ENCODE measurements at places on chromosomes 7 and 10.

DNA sequence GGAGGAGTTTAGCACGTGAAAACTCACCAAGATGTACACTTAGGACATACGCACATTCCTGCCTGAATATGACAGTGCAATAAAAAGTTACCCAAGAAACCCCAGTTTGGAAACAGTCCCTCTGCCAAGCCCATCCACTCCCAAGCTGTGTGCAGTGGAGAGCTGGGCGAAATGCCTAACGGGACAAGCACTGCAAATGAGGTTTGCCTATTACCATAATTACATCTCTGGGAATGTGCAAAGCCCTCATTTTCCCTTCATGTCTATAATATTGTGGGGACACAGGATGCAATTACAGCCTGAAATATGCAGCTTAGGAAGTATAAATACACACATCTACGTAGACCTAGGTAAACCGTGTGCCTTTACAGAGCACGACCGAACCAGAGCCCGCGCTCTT lies 117.5 kb downstream of the PLXNA4 start:
- no peak for DNase-seq

- DNase-seq, result no peak
These were observed 316.7 kb downstream of the LRRTM3 start for GRCh38 chr10:67242528-67242927.

- no peak for DNase-seq
These were observed 28.7 kb downstream of the ICA1 start for GRCh38 chr7:8232999-8233847.

GRCh38 chr7:108846471-108846870 lies 276.8 kb downstream of the DNAJB9 start:
- no peak for DNase-seq

DNA sequence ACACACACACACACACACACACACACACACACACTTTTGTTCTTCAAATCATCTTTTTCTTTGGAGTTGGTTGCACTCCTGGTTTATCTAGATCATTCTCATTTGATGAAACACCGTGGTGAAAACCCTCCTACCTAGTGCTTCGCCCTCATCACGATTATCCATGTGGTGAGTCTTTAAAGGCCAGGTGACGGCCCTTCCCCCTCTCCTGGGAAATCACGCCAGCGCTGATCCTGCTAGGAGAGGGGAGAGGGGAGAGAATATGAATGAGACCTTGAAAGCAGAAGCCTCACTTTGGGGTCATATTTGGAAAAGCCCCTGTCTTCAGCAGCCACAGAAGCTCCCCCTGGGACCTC lies 103.9 kb upstream of the LRRC4 start:
- no peak for DNase-seq

DNA sequence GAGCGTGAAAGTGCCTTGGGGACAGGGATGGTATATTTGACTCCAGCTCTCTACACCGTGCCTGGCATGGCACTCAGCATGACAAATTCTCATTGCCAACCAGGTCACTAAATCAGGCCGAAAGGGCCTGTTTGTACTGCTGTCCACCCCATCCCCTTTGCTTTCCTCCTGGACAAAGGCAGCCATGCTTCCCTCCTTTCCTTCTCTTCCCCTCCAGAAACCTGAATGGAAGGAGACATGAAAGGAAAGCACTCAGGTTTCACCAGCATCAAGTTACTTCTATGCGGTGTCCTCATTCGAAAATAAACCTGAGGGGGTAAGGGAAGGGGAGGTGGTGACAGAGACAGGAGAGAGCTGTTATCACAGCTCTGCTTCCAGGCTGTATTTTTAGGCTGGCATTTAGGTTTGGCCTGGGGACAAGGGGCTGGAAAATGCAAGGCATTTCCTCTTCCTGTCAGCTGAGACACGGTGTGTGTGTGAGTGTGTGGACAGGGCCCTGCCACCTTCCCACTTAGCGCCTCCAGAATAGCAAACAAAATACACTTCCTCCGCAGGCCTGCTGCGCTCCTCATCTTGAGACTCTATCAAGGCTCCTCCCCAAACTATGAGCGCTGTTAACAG lies 79.9 kb upstream of the COL13A1 start:
- DNase-seq, result peak; percentile 50

GRCh38 chr7:158759749-158760444 lies 55.3 kb upstream of the NCAPG2 start:
- DNase-seq, result no peak

- DNase-seq, result no peak
These were observed 139.1 kb downstream of the WNT2 start for GRCh38 chr7:117183729-117184128.

DNA sequence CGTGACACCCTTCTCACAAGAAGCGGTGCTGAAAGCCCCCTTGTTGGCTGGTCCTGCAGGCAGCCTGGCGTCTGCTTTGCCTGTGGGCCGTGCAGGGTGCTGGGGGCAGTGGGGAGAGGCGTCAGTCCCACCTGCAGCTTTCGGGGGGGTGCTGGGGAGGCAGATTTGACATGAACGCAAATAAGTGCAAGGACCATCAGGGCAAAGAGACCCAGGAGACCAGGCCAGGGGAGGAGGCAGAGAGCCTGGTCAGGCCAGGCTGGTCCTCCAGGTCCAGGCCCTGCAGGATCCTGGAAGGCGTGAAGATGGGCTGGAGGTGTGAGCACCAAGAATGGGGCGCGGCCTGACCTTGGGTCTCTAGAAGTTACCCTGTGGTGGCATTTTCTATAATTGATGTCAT lies 81.6 kb downstream of the MGMT start:
- DNase-seq, result no peak

GRCh38 chr10:49744924-49745605 lies 17.1 kb downstream of the OGDHL start:
- no peak for DNase-seq

- no peak for DNase-seq
These were observed 10.6 kb downstream of the ZFAND2A start for GRCh38 chr7:1149351-1149794.

GRCh38 chr7:157874870-157875229 lies 538.0 kb downstream of the DNAJB6 start:
- DNase-seq, result no peak

GRCh38 chr7:26508481-26508880 lies 216.8 kb downstream of the SNX10 start:
- DNase-seq, result peak; percentile 61

GRCh38 chr10:52526251-52526823 lies 212.3 kb downstream of the DKK1 start:
- no peak for DNase-seq

DNA sequence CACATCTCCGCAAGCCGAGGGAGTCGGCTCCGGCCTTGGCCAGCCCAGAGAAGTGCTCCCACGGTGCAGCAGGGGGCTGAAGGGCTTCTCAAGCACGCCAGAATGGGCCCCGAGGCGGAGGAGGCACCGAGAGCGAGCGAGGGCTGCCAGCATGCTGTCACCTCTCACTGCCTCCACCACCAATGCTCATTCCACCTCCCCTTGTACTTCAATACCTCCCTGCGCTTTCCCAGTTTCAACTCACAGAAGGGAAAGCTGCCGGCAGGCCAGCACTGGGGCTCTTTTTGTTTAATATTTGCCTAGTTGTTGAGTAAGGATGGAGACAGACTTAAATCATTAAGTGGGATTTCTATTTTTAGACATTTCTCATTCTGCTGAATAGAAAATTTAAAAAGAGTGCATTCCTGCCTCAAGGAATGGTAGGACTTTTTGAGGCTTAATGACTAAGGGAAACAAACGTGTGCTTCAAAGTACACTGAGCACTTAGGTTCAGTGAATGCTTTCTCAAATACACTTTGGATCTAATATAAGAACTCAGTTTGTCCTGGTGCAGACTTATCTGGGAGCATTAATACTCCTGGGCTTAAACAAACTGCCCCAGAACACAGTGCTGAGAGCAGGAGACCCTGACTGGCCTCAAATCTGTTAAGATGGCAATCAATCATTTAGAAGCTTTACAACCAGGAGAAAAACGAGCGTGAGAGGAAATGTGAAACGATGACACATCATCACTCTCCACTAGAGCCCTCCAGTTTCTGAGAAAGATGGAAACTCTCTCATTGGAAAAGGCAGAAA lies 131.2 kb downstream of the RALA start:
- no peak for DNase-seq

- DNase-seq, result no peak
These were observed 80.8 kb downstream of the FOXL3 start for GRCh38 chr7:370775-371118.

DNA sequence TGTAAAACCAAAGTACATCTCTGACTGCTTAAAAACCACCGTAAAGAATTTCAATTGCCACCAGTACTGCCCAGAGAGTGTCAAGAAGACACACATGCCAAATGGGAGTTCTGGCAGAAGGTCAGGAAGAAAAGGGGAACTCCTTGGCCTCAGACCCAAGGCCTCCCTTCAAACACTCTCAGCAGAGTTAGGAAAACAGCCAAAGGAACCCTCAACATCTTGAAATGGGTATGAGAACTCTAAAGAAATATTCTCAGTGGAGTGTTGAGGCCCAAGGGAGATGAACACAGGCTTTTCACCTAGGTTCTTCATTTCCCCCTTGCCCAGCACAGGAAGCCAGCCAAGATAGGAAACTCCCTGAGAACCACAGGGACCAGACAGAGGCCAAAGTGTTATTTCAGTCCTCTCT lies 96.1 kb upstream of the ASAH2 start:
- DNase-seq, result no peak

DNA sequence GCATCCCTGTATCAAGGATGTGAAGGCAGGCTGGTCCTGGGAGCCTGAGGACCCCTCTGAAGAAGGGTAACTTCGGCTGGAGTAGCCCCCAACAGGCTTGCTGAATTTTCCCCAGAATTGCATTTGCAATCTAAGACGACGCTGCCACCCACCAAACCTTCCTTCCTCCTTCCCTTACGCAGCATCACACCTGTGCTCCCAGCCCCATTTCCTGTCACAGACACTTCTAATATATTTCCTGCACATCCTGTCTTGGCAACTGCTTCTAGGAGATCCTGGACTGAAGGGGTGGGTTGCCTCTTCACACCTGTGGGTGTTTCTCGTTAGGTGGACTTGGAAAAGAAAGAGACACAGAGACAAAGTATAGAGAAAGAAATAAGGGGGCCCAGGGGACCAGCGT lies 9.4 kb upstream of the PGAM1 start:
- DNase-seq, result no peak

DNA sequence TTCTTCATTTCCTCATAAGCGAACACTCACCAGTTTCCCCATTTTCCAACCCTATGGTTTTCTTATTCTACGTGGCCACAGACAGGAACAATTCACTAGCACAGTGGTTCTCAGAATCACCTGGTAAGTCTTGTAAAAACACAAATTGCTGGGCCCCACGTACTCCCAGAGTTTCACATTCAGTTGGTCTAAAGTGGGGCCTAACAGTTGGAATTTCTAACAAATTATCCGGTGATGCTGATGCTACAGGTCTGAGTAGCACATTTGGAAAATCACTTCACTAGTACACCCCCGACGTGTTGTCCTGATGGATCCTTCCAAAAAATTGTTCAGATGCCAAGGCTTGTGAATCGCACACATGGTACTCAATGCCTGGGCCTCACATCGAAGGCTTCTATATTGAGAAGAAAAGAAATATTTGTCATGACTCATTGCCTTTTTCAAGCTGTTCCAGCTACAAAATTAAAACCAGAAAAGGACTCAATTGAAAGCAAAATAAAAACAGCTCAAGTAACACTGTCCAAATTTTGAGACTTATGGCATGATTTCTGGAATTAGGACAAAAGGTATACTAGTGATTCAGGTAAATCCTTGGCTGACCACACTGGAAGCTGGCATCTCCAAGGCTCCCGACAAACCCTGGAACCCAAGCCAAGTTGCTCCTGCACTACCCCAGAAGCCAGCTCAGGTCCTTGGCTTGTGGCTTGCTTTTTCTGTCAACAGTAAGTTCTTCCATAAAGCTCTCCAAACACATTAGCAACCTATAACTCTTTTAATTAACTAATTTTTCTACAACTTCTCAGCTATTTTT lies 12.9 kb upstream of the VIM start:
- no peak for DNase-seq

DNA sequence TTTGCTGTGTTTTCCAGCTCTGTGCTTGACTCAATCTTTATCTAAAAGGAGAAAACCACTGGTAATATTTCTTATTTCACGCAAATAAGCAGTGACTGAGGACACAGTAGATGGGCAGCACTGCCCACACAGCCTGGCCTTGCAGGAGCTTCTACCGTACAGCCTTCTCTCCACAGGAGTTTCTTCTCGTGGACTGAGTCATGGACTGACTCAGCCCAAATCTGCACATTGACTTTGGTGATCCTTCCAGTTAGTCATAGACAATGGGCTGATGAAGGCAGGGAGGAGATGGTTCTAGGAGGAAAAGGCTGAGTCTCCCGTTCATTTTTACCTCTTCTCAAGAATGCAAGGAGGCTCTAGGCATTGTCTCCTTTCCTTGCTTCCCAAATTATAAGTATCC lies 200.7 kb downstream of the RAPGEF5 start:
- no peak for DNase-seq

GRCh38 chr7:105297985-105298384 lies 90.7 kb downstream of the SRPK2 start:
- DNase-seq, result no peak

DNA sequence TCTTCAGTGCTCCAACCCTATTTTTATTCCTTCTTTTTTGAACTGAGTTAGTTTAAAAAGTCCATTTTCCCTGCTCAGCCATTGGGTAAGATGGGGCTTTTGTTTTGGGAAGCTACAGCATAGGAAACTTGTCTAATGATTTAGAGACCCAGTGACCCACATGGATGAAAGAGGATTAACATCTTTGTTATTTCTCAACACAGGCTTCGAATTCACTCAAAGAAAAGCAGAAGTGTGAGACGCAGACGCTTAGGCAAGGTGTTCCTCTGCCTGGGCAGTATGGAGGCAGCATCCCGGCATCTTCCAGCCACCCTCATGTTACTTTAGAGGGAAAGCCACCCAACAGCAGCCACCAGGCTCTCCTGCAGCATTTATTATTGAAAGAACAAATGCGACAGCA lies 152.0 kb downstream of the HDAC9 start:
- DNase-seq, result no peak

- no peak for DNase-seq
These were observed 19.6 kb upstream of the EPC1 start for GRCh38 chr10:32366588-32366987.

- DNase-seq, result no peak
These were observed 475.3 kb upstream of the C7orf33 start for GRCh38 chr7:148115308-148115707.

DNA sequence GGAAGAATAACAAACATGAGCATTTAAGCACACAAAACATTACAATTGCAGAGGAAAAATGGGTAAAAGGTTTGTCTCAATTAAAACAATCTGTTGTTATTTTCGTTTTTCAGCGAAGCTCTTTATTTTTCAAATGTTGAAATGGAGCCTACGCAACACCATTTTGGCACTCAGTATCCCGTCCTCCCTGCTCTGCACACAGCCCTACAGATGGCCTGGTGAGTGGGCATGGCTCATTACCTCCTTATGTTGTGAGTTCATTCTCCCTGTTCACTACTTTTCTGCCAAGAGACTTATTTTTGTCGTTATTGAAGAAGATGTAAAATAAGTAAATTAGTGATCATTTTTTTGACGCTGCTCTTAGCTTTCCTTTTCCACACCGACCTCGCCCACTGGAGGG lies 167.8 kb upstream of the CXCL12 start:
- DNase-seq, result no peak

GRCh38 chr7:94557215-94557614 lies 47.6 kb downstream of the CASD1 start:
- no peak for DNase-seq

GRCh38 chr10:21069929-21070700 lies 173.0 kb upstream of the NEBL start:
- peak; percentile 59 for DNase-seq

GRCh38 chr7:5525271-5526099 lies 101.9 kb upstream of the TNRC18 start:
- DNase-seq, result peak; percentile 59

- no peak for DNase-seq
These were observed 5.8 kb downstream of the TWIST1 start for GRCh38 chr7:19111474-19112273.
